ENCODE measurements at places on chromosomes 6 and 20.
A peak's percentile ranks its signal among the peaks of the same experiment; 100 is the strongest.

DNA sequence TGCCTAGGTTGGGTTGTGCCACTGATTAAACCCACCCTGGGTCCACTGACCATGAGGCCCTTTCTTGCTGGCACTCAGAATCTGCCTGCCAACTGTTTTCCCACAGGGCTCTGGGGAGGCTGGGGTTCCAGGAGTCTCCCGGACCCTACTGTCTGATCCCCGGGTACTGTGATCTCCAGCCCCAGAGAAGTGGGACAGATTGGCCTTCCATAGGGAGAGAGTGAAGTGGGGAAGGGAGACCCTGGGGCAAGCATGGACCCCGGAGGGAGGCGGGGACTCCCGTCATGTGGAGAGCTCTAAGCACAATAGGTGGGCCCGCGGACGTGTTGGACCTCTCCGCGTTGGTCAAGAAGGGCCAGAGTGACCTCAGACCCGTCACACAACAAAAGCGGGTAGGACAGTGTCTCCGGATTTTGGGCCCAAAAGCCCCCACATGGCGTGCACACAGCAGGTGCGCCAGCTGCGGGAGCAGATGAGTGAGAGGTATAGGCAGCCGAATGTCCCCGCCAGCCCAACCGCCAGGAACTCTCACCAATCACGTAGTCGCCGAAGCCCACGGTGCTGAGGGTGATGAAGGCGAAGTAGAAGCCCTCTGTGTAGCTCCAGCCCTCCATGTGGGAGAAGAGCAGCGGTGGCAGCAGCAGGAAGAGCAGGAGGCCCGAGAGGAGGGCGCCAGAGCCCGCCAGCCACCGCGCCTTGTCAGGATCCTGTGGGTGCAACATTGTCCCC is 10.6 kb downstream of the KCNK17 start:
- DNase-seq: no peak

- DNase-seq: peak; percentile 37
These were observed 73.3 kb downstream of the OTOR start for GRCh38 chr20:16821211-16822089.

- DNase-seq: no peak
These were observed 94.3 kb downstream of the RAMACL start for GRCh38 chr6:166492092-166492741.

- DNase-seq: no peak
These were observed 375.1 kb upstream of the MMS22L start for GRCh38 chr6:97658090-97658489.

DNA sequence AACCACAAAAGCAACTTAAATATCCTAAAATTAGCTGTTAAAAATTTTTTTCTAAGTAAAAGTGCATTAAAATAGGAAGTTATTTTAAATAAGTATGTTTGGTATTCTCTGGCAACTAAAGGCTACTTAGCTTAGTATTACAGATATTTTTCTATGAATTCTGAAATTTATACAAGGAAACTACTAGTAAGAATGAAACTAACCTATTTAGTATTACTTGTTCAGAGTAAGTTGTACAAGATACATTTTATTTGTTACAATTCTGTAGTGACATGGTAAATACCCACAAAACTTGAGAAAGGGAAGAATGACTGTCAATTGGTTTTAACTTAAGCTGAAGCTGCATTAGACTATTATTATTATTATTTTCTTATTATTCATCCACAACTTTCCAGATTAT is 6.5 kb downstream of the PHIP start:
- DNase-seq: no peak

DNA sequence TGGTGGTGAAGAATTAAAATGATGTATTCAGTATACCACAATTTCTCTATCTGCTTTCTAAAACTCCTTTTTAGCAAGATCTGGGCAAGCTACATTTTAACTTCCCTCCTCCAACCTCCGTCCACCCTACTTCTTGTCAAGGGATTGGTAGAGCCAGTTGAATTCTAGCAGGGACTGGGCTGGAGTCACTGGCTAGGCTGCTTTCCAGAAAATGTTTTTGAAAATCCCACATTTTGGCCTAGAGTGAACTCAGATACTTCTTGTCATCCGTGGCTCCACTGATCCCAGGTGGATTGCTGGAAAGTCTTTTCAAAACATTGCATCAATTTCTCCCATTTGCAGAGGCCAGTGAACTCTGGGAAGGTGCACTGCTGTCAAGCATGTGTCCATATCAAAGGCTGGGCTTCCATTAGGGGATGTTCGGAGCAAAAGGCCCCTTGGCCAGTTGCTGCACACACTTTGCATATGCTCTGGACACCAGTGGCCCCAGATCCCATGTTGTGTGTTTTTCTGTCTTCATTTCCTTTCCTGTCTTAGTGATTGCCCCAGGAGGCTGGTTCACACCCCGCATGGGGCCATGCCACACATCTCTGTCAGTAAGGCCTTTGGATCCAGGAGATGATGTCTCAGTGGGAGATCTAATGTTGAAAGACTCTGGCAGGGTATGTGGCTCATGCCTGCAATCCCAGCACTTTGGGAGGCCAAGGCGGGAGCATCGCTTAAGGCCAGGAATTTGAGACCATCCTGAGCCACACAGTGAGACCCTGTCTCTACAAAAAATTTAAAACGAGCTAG is 11.3 kb upstream of the KCNK16 start:
- no peak for DNase-seq

DNA sequence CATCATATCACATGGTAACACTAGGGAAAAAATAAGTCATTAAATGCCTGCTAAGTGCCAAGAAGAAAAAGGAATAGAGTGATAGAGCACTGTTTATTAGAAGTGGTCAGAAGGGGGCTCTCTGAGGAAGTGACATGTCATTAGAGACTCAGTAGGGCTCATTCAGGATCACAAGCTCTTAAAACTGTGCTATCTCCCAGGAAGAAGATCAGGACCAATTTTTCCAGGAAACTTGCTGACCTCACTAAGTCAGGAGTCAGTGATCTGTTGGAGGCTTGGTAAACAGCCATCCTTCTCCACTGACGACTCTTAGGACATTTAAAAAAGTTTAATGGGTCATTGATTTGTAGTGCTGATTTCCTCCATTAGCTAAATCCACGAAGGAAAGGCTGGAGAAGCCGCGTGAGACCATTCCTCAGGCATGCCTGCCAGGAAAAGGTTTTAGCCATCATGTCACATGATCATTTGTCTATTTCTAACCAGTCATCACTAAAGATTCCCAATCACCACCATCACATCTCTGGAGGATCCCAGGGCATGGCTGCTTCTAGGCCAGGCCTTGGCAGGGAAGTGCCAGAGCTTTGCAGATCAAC is 5.9 kb upstream of the PTPN1 start:
- DNase-seq: no peak

- no peak for DNase-seq
These were observed 15.7 kb downstream of the AHI1 start for GRCh38 chr6:135481783-135482369.

- no peak for DNase-seq
These were observed 27.0 kb upstream of the TBC1D7 start for GRCh38 chr6:13355043-13355945.

Measured in iPS DF 6.9 (cell line).